Fibroblast of skin of scalp (primary cell): ENCODE measurements at places on chromosomes 2 and 18.

GRCh38 chr2:211436182-211436581 is 879.8 kb downstream of the CPS1 start:
- no peak for DNase-seq

DNA sequence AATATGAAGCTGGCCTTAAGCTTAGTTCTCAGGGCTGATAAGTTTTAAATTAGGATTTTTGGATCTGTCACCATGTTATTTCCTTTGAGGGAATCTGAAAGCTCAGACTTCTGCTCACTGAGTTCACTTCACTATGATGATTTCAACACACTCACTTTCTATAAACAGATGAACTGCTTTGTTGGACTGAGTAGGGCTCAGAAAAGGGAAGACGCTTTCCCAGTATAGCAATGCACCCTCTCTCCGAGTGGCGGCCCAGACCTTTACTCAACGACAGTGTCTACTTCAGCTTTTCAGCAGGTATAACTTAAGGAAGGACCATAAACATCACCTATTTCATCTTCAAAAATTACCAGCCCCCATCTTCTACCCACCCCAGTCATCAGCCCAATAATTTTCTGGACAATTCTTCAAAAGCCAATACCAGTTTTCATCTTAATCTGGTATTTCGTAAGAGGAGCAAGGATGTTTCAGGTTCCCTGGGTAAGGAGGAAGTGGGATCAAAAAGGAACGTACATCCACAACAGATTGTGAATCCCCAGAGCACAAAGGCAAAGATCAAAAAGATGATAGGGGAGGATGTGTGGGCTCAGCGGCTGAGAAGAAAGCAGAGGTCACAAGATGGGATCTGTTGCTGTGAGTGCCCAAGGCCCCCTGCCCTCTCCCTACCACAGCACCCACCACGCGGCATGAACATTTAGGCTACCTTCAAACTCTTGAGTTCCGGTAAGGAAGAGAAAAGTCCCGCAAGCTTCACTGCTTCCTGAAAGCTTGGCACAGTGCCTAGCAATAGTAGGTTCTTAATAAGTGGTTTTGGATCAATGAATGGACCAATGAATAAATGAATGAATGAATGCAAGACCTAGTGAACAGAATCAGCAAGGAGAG is 41.9 kb downstream of the LPIN2 start:
- no peak for DNase-seq

DNA sequence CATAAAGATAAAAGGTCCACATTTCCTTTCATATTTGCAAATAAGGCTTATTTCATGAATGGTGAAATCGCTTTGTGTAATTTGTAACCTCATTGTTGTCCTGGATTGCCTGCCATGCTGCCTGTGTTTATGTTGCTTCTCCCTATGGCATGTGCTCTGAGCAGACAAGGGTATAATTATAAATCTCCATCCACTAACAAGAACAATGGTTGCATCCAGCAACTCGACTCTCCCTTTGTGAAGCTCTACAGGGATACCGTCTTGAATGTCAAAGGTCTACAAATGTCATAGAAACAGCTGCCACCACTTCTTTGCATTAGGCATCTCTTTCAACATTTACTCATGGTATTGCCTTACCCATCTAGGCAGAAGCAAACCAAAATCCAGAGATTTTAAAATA is 209.6 kb downstream of the SLC8A1 start:
- DNase-seq: no peak

DNA sequence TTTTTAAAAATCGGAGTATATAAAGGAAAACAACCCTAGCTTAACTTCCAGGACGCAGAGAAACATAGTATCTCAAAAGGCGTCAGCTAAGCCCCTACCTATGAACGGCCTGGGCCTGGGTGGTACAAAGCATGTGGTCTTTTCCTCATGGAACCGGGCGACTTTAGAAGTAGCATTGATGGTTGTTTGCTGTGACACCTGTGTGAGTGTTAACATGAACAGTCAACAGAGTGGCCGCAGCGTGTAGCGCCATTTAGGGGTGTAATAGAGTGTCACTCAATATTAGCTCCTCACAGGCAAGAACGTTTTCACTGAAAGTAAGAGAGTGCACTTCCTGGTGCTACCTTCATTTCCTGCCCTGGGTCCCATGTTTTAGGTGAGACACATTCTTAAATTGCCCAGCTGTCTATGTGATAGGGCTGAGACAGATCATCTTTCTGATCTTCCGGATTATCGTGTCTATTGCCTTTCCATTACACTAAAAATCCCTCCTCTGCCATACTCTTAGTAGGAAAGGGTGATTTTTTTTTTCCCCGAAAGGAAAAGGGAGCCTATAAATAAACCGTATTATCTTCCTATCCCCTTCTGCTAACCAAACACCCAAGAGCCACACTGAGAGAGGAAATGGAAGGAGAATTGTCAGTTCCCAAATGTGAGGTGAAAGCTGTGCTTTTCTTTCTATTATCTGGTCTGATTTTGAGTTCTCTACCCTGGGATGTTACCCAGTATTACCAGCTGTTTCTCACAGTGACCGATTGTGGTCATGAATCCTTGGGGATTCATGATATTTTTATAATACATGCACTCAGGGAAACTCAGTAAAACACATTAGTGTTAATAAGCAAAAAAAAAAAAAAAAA is 1.3 kb downstream of the GORASP2 start:
- DNase-seq: peak; percentile 27

- no peak for DNase-seq
Observed at GRCh38 chr2:20662308-20662937, 4.5 kb upstream of the GDF7 start.

DNA sequence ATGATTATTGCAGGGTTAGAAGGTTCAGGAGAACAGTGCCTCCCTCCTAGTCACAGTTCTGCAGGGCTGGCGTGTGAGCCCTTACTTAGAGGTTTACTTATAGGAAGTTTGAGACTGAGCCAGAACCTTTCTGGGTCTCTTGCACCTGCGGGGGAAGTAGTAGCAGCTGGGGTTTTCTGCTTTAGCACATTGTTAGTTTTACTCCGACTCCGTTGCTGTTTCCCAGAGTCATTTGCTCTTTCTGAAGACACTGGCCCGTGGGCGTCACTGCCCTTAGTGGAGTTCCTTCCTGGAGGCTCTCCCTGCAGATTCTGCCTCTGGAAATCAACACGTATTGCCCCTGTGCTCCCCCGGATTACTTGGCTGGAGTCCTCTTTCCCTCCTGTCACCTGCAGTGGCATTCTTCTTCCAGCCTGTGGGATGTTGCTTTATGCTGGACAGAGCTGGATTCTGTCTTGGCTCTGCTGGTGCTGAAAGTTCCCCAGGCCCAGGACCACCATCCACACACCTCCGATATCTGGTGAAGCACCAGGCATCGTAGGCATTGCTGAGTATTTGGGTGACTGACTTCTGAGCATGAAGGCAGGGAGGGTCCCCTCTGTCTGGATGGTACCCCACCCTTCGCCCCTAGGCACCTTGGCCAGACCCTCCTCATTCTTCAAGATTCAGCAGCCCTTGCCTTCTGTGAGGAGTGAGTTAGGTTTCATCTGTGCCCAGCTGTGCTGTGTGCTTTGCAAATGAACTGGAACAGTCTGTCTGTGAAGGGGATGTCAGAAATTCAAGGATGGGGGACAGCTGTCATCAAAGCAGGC is 51.7 kb downstream of the AGAP1 start:
- DNase-seq: no peak

- DNase-seq: no peak
Observed at GRCh38 chr2:112474844-112475486, 7.0 kb upstream of the TTL start.

GRCh38 chr2:164739966-164740365 is 101.7 kb downstream of the COBLL1 start:
- peak; percentile 69 for DNase-seq

GRCh38 chr2:47058003-47058931 is 96.8 kb downstream of the STPG4 start:
- peak; percentile 79 for DNase-seq

- DNase-seq: no peak
Observed at GRCh38 chr2:44218771-44219170, 50.1 kb downstream of the PPM1B start.

DNA sequence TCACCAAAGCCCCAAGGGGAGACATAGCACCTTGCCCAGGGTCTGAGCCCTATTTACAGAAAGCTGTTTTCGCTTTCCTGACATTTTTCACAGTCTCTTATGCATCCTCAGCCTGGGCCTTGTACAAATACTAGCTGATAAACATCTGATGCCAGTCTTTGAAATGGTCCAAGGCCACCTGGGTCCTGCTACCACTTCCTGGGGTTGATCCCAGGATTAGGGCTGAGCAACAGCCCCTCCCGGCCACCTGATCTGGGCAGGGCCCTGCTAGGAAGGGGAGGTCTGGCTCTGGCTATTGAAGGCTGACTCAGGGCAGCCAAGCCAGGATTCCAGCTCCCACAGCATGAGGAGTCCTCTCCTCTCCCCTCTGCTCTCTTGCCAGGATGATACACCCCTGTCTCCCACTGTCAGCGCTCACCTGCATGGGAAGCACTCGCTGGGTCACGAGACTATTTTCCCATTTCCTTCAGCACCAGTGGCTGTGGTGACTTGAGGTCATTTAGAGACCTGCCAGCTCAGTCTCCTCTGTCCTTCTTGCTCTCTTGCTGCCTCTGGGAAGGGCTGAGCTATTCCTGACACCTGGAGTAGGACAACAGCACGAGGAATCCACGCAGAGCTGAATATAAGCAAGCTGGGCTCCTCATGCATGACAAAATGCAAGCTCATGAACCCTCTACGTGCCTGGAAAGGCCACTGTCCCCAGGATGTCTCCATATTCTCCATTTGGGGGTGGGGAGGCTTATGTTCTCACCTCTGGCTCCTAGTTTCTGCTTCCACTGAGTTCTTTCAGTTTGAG is 53.0 kb upstream of the LGALSL start:
- no peak for DNase-seq
